ENCODE measurements at places on chromosomes 5 and 9.

- no peak for DNase-seq
Measured at GRCh38 chr5:53434541-53434940, 45.9 kb upstream of the FST start.

GRCh38 chr5:63131626-63132285 is 553.1 kb downstream of the LRRC70 start:
- DNase-seq = no peak

- DNase-seq = no peak
Measured at GRCh38 chr5:31855134-31856040, 216.5 kb downstream of the PDZD2 start.

DNA sequence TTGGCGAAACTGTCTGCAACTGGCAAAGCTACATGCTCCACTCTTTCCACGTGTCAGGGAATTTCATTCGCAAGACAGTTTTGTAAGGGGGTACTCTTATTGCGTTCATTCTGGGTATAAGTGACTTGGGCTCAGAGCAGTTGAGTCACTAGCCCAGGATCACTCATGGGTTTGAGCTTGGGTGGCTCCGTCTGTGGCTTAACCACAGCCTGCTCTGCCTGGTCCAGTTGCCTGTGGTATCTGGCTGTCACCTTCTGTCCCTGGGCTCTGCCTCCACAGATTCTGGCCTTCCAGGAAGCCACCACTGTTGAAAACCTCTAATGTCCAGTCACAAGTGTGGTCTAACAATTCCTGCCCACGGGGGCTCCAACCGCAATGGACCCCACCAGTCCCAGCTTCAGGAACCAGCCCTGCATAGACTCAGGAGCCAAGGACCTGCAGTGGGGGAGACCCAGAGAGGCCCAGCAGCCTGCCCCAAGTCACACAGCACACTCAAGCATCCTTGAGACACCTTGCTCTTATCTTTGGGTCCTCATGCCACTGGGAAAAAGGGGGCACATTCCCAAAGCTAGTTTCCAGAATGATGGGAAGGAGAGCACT is 10.4 kb downstream of the KIF12 start:
- DNase-seq = no peak

DNA sequence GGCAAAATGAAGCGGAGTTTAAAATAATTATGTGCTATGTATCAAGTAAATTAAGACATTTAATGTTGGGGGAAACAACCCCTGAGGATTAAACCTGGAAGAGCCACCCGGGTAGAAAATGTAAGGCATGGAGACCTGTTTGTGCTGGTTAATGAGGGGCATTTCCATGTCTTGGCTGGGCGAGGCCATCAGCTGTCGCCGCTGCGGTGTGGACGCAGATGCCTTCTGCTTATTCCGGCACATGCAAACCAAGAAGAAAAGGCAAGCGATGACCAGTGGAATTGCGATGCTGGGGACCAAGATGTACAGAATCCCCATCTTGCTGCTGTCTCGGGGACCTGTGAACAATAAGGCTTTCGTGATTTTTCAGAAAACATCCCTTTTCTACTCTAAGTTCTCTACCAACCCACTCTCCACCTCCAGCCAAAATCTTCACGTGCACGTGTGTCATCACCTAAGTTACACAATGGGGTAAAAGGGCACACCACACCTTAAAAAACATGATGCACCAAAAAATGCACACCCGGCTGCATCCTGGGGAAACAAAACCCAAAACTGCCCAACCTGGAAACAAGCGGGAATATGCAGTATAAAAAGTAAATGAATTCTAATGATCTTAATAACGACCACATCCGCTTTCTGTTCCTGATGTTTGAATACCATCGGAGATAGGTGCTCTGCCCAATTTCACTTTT is 223.5 kb downstream of the ROR2 start:
- no peak for DNase-seq

DNA sequence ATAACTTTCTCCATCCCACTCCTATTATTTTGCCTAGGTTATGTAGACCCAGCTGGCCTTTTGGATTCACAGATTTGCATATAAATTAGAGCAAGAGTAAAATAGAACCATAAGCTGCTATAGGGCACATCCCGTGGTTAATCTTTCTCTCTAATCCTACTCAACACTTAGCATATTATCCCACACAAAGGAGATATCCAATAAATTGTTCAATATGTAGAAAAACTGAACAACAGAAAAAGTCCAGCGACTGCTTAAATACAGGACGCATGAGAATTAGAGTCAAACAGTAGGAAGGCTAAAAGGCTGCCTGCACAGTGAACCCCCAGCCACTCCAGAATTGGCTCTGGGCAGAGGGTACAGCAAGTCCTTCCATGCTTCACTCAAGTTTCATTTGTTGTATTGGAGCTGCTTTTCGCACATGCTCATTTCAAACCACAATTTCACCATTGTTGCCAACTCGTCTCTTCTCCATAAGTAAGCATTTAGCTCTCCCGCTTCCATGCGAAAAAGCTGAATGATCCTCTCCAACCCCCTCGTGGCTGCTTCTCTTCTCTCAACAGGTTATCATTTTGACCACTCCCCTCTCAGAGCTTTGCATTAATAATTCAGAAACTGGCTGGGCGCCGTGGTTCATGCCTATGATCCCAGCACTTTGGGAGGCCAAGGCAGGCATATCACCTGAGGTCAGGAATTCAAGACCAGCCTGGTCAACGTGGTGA is 14.1 kb upstream of the IQGAP2 start:
- no peak for DNase-seq

- no peak for DNase-seq
Measured at GRCh38 chr9:89362647-89363310, 44.5 kb downstream of the SECISBP2 start.

DNA sequence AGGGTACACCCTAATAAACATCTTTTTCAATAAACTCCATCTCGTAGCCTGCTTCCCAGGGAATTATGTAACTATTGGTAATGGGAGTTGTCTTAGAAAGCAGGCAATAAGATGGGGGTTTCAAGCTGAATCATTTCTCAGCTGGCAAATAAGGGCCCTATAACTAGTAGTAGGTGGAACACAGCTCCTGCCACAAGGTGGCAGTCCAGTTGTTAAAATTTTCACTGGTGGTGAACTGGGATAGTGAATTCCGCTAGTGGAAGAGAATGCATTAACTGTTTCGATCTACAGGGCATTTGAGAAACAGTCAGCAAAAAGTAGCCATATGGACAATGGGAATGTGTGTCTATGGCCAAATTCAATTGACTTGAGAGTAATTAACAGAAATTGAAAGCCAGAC is 27.7 kb downstream of the PCDHB15 start:
- DNase-seq = no peak

DNA sequence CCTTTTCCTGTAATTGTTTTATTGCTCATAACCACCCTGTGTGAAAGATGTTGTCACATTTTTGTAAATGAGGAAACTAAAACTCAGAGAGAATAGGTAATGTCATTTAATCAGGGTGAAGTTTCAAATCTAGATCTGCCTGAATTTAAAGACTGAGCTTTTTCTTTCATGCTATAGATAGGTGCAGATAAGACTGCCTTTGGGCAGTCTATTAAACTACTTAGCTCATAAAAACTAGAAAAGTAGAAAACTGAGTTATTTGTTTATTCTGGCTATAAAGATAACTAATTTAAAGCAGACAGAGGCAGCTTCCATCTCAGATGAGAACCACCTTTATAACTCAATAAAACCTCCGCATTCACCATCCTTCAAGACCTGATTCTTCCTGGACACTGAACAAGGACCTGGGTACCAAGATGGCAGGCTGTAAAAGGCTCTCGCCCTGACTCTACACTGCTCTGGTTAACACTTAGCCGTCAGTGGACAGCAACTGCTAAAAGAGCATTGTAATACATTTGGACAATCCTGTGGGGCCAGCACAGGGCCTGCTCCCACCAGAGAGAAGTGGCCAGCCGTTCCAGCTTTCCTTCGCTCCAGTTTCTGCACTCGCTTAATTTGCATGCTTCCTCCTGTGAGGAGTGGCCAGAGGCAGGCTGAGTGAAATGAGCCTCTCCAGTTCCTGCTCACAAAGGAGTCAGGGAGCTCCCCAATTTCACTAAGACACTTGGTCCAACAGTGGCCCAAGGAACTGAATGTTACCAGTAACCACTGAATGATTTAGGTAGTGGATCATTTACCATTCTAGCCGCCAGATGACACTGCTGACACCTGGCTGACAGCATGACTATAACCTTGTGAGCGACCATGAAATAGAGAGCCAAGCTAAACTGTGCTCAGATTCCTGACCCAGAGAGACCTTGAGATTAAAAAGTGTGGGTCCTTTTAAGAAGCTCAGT is 566.4 kb downstream of the EFNA5 start:
- no peak for DNase-seq

DNA sequence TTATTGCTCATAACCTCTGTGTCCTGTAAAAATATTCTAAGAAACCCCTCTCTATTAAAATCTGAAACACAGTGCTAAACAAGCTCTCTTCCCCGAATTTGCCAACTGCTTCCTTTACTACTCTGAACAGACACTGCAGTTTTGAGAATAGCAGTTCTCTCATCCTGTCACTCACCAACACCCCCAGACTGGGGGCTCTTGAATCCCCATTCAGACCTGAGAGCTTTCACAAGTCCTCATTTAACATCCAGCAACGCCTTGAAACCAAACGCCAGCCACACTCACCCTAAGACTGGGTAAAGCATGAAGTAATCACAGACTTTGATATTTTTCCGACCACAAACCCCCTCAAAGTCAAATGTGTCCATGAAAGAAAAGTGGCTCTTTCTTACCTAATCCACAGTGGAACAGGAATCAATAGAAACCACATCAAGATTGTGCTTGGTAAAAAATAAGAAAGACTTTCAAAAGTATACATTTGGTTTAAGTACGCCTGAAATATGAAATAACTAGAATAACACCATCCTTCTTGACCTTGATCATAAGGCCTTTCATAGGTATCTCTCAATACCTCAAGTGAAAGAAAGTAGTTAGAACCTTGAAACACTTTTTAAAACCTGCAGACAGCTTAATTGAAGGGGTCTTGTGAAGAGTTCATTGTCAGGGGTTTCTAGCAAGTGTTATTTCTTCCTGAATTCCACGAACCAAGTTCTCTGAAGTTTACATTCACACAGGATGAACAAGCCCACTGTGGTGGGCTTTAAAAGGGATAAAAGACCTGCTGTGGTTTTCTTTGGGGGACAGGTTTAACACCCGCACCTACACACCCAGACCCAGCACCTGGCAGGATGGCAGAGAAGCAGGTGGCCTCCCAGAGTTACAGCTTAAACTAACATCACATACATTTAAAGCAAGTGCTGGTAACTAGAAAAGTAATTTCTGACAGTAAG is 412.6 kb downstream of the MLLT3 start:
- DNase-seq = peak; percentile 22

All from CD4-positive, alpha-beta T cell treated with Interleukin-4 for 4 hours (primary cell).